Daoy (cell line): ENCODE measurements at places on chromosomes 6 and 20. TPM values are rescaled to one million over a fixed set of nuclear protein-coding genes. Genes with fewer than 3 reads are reported as not detected.

The TFAP2B gene
- total RNA-seq = not detected in 2 replicates

GRCh38 chr6:109082188-109082577, 12.5 kb downstream of the SESN1 start:
- no peak for DNase-seq

DNA sequence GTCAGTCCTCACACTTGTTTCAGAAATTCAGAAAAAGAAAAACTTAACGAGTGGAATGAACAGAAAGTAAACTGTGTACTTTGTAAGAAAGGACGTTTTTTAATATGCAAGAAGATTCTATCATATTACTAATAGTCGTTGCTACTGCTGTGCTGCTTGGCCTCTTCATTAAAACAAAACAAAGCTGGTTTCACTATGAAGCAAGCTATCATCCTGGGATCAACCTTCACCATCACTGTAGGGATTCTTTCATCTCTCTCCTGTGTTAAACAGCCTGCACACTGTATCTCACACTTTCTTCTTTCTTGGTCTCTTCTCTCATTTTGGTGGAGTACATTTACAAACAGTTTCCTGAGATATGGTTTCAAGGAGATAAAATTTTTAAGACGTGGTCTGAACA, 284.2 kb downstream of the BTBD9 start:
- no peak for DNase-seq

GRCh38 chr6:13941902-13942301, 17.1 kb downstream of the RNF182 start:
- no peak for DNase-seq

DNA sequence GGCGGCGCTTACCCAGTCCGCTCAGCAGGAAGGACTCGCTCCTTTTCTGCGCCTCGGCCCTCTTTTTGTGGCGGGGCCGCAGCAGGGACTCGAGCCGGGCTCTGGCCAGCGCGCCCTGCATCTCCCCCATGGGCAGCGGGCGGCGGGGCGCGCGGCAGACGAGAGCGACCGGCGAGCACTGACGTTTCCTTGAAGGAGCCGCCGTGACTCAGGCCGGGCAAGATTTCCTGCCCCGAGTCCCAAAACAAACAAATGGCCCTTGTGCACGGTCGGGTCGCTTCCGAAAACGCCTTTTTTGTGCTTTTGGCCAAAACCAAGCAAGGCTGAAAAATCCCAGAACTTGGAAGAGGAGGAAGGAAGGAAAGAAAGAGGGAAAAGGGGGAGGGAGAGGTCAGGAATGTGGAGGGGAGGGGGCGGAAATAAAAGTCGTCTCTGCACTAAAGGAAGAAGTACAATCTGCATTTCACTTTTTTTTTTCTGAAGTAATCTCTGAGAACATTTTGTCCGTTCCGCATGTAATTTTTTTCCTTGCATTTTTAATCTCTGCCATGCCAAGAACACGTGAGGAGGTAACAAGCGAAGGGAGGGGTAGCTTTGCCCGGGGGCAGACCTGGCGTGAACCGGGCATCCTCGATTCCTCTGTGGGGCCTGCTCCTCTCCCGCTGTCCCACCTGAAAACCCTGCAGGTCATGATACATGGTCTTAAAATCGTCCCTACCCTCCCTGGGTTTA, 123.3 kb upstream of the SLC2A12 start:
- peak; percentile 84 for DNase-seq

The NRSN2 gene
- 19.2 and 19.3 TPM in 2 replicates for total RNA-seq
